NCI-H1048 (cell line): ENCODE measurements at places on chromosomes 11 and 22.

- DNase-seq, result no peak
Measured at GRCh38 chr22:28250036-28250695, 331.1 kb upstream of the PITPNB start.

DNA sequence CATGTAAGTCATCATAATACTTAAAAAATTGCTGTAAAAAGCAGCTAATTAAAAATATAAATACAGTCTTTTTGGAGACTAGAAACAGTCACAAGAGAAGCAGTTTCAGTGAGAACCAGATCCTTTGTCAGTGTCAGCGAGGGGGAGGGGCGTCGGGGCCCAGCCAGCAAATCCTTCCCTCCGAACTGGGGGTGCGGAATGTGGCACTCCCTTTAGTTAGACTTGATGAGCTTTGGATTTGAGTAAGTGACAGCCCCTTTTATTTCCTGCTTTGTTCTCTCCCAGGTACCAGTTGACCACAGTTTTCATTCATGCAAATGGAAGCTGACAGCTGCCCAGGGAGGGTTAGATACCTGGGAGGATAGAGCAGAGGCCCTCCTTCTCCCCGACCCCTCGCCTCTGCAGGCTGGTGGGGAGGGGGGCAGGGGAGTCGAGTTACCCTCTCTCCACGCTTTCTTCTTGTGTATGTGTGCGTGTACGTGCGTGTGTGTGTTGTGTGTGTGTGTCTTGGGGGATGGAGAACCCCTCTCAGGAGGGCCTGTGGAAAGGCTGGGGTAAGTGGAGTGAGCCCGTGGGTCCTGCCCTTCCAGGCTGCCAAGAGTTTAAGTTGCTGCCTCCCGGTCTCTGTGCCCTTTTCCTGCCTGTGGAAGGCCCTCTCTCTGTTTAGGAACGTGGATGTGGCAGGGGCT lies 38.3 kb downstream of the PTPRJ start:
- no peak for DNase-seq

DNA sequence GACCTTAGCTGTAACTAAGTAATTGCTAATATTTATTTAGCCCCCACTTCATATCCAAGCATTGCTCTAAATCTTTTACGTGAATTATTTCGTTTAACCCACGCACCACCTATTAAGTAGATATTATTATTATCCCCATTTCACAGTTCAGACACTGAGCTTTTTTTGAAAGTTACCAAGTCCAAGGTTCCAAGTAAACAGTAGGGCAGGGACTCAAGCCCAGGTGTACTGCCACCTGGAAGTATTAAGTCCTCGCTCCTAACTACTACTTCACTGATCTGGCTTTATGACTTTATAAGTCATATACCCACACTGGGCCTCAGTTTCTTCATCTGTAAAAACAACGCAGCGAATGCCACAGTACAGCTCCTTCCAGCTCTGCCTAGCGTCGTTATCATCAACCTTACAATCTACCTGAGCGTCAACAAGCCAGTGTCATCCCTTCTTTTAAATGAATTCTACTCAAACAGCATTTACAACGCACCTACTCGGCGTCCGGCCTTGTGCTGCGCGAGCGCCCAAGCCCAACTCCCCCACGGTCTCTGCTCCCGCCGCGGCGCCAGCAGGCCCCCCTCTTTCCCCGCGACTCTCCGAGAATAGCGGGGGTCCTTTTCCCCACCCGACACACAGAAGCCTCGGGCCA lies 624 bp downstream of the TMEM41B start:
- DNase-seq, result no peak

DNA sequence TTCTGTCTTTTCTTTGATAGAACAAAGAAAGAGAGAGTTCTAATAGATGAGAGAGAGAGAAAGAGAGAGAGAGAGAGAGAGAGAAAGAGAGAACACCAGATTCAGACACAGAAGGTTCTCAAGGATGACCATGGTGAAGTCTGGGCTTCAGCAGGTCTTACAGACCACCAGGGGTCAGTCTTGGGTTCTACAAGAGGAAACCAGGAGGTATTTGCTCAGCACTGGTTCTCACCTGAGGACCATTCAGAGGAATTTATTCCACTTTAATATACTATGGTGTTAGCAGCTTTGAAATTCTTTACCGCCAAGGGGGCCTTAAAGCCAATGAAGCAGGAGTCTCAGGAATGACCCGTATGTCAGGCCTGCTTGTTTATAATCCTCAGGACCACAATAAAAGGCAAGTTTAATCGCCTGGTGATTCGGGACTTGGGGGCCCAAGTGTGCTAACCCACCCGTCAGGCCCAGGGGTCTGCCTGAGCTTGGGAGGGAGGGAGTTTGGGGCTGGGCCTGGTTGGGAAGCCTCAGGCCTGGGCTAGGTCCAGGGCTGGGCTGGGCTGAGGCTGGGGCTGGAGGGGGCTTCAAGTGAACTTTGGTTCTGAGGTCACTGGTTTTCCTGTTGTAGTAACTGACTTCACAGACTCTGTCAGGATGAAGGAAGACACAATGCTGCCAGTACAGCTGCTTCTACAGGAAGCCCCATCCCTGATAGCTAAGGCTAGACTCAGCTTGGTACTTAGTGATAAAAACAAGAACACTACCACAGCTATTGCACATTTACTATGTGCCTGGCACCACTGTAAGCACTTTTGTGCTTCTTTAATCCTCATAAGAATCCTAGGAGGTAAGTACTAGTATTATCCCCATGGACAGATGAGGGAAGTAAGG lies 179.2 kb upstream of the ZBED5 start:
- DNase-seq, result peak; percentile 21

GRCh38 chr11:109123816-109124787 lies 297.9 kb upstream of the C11orf87 start:
- no peak for DNase-seq

DNA sequence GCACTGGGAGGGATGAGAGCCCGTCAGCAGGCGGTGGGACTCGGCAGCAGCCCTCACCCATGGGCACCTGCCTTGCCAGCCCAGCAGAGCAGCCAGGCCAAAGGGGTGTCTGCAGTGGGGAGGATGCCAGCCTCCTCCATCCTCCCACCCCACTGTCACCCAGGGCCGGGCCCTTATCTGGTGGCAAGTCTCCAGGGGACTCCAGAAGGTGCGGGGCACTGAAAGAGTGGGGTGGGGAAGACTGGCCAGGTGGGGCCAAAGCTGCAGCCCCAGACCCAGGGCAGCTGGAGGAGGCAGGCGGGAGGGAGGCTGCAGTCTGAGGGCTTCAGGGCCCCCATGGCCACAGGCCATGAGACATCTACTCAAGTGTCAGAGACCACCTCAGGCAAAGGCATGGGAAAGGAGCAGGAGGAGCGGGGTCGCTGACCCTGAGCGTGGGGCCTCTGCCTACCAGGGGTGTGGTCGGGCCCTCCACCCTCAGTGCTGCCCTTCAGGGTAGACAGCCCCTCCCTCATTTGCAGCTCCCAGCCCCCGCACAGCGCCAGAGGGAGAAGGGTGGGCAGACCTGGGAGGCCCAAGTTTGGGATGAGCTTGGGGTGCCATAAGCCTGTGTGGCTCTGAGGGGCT lies 3.5 kb downstream of the DGCR6L start:
- DNase-seq, result no peak

DNA sequence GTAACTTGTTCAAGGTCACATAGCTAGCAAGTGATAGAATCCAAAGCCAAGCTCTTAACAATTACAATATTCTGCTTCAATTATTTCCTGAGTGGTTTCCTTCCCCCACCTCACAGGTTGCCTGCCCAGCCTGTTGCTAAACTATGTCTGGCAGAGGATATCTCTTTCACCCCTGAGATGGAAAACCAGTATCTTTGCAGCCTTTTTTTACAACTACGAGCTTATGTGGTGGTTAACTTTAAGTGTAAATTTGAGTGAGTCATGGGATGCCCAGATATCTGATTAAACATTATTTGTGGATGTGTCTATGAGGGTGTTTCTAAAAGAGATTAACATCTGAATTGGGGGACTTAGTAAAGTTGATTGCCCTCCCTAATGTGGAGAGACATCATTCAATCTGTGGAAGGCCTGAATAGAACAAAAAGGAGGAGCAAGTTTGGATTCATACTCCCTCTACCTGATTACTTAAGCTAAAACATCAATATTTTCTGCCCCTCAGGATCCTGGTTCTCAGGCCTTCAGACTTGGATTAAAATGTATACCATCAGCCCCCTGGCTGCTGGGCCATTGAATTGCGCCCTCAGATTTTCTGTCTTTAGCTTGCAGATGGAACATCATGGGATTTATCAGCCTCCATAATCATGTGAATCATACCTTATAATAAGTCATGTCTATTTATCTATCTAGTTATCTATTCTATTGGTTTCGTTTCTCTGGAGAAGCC lies 911.9 kb downstream of the METTL15 start:
- DNase-seq, result no peak

DNA sequence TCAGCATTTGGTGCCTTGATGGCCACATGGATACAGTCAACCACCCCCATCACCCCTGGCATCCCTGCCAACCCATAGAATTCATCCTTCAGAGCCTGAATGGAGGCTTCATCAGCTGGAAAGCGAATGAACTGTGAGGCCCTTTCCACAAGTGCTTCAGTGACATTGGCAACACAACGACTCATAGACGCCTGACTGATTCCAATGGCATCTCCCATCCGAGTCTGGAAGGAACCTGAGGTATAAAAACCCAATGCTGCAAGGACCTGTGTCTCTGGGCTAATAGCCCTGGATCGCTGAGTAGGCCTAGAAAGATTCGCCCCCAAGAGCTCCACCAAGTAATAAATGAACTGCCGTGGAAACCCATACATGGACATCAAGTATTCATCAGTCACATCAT lies 1.3 kb downstream of the HARBI1 start:
- DNase-seq, result no peak

- DNase-seq, result no peak
Measured at GRCh38 chr11:92330114-92330513, 105.5 kb downstream of the FAT3 start.
